ENCODE measurements at places on chromosomes 11 and 22.

- no peak for DNase-seq
These were observed 440.1 kb upstream of the DDI1 start for GRCh38 chr11:103596315-103596714.

- no peak for DNase-seq
These were observed 137.5 kb downstream of the FAM76B start for GRCh38 chr11:95652002-95652472.

- no peak for DNase-seq
These were observed 9.6 kb downstream of the RPS3 start for GRCh38 chr11:75408957-75409219.

GRCh38 chr11:15851051-15851498, 505.3 kb downstream of the SOX6 start:
- no peak for DNase-seq

DNA sequence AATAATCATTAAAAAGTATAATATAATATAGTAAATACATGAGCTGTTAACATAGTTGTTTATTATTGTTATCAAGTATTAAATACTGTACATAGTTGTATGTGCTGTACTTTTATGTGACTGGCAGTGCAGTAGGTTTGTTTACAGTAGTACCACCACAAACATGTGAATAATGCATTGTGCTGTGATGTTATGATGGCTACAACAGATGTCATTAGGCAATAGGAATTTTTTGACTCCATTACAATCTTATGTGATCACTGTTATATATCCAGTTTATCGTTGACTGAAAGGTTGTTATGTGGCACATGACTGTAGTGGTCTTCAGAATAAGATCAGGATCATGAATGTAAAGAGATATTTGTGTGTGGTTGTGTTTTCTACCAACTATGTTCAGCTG, 577.8 kb downstream of the JRKL start:
- DNase-seq, result no peak

DNA sequence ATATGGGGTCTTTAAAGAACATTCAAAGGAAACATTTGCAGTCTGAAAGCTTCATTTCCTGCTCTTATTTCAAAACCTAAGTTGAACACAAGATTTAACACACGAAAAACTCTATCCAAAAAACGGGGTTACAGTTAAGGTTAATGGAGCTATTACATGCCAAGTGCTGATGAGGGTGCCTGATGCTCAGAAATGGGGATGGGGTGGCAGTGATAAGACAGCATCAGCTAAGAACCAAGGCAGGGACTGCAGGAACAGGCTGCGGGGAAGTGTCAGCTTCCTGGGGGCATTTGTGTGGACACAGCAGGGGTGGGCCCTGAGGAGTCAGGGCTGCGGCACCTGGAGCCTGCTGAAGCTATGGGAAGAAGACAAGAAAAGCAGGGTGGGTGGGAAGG, 12.2 kb downstream of the DGCR2 start:
- DNase-seq, result no peak

DNA sequence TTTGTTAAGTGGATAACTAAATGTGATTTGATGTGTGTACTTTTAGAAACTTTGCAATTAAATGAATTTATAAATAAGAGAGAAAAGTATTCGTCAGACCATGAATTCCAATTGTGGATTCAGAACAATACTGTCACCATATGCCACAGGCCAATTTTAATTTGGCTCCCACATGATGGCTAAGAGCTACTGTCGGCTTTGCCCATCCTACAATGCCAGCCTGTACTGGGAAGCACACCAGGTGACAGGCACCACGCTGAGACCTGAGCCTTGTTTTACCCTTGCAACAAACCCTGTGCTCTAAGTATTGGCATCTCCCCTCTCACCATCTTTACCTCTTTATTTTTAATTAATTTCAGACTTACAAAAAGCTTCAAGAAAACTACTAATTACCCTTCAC, 14.0 kb downstream of the RAB30 start:
- no peak for DNase-seq

- DNase-seq, result no peak
These were observed 152.9 kb upstream of the NAV2 start for GRCh38 chr11:19559746-19560145.

DNA sequence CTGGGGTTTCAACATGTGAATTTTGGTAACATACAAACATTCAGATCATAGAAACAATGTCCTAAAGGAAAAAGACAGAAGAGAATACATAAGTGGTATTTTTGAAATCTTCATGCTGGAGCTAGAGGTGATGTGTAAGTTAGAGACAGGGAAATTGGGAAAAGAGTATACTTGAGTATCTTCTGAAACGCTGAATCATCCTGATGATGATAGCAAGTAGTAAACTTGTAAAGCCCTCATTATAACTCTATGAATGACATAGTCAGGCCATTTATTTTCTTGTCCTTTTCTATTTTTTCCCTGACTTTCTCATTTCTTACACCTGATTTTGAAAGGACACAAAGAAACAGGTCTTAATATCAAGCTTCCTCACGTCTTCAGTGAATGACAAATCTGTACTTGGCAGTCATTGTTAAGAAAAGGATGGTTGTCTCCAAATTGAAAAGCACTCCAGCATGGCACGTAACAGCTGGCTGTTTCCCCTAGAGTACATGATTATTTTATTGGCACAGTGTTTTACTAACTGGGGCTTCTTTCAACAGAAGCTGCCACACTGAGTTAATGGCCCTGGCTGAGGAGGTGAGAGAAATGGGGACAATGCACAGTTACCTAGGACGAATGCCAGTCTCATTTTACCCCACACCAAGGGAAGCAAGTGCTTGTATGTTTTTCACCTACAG, 140.7 kb upstream of the CTSC start:
- no peak for DNase-seq

GRCh38 chr11:20839231-20839630, 169.8 kb downstream of the NELL1 start:
- no peak for DNase-seq

- DNase-seq, result no peak
These were observed 15.5 kb upstream of the RASD2 start for GRCh38 chr22:35524966-35525686.

GRCh38 chr11:71251761-71252268, 562 bp downstream of the SHANK2 start:
- no peak for DNase-seq

DNA sequence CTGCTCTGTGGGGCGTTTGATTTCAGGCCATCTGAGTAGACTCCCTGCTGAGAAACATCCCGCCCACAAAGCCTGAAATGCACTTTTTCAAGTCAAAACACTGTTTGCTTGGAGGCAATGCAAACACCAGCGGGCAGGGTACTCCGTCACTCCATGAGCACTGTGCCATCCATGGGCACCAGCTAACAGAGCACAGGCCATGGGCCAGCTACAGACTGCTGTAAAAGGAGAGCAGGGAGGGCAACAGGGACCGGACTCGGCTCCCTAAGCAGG, 16.6 kb upstream of the EFCAB6 start:
- DNase-seq, result no peak

- DNase-seq, result no peak
These were observed 45.6 kb downstream of the C11orf58 start for GRCh38 chr11:16784097-16784496.

DNA sequence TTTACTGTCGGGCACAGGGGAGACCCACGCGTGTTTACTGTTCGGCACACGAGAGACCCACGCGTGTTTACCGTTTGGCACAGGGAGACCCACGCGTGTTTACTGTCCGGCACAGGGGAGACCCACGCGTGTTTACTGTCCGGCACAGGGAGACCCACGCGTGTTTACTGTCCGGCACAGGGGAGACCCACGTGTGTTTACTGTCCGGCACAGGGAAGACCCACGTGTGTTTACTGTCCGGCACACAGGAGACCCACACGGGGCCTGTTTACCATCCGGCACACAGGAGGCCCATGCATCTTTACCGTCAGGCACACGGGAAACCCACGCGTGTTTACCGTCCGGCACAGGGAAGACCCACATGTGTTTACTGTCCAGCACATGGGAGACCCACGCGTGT, 525.1 kb downstream of the BRD1 start:
- no peak for DNase-seq
